ENCODE measurements at places on chromosomes 16 and 17.
A peak's percentile ranks its signal among the peaks of the same experiment; 100 is the strongest.

GRCh38 chr17:53749178-53749577 is 73.5 kb upstream of the KIF2B start:
- no peak for DNase-seq

- DNase-seq = no peak
Measured at GRCh38 chr16:86316967-86317812, 193.1 kb upstream of the FOXF1 start.

GRCh38 chr17:29252101-29252791 is 5.6 kb downstream of the CRYBA1 start:
- DNase-seq = no peak

GRCh38 chr17:67531291-67531690 is 154.2 kb downstream of the PITPNC1 start:
- DNase-seq = no peak

DNA sequence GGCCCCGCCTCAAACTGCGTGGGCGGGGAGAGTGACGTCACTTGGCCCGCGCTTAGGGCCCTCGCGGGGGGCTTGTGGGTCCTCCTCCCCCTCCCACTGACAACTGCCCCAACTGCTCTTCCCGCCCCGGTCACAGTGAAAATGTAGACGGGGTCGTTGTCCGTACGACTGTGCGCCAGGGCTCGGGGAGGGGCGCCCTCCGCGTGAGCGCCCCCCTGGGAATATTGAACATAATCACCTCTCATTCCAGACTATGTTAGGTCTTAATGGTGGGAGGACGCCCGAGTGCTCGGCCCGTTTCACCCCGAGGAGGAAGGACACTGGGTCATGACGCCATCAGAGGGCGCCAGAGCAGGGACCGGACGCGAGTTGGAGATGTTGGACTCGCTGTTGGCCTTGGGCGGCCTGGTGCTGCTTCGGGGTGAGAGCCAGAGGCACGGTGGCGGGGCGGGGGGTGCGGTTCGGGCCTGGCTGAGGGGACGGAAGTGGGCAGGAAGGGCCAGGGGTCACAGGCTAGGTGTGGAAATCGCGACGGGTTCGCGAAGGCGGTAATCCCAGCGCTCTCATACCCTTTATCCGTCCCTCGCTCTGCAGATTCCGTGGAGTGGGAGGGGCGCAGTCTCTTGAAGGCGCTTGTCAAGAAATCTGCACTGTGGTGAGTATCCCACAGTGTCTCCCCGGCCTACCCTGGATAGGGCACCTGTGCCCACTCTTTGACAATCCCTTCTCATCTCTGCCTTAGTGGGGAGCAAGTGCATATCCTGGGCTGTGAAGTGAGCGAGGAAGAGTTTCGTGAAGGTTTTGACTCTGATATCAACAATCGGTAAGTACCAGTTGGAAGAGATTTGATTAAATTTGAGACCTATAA is at the start of gene ELP5:
Gene ELP5, plus strand, starts transcription at position 40 of the 868 bp plus-strand sequence. Its CDS starts 336 bp downstream, at position 376.
- DNase-seq = peak; percentile 95

DNA sequence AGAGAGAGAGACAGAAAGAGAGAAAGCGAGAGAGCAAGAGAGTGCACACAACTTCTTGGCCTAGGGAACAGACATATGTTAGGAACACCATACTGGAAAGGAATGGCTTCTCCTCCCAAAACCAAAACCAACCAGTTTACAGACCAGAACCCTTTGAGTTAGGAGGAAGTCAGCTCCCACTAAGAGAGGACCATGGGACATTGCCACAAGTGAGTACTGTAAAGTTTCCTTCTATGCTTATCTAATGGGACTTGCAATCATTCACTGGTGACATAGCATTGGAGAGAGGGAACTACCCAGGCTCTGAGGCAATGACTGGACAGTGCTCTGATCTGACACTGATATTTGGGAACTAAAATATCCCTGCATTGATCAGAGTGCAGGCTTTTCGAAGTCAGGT is 32.4 kb downstream of the TBC1D3B start:
- DNase-seq = no peak

GRCh38 chr16:4140652-4141051 is 24.4 kb upstream of the ADCY9 start:
- DNase-seq = no peak

GRCh38 chr16:84914273-84914672 is 94.5 kb downstream of the CRISPLD2 start:
- no peak for DNase-seq

Data from SJSA1 (cell line).